ENCODE measurements at places on chromosomes 6 and 20. TPM values are rescaled to one million over a fixed set of nuclear protein-coding genes. Genes with fewer than 3 reads are reported as not detected.

Gene CABLES2
- total RNA-seq, result 1.0 TPM

Gene FOXA2
- total RNA-seq, result 10.9 TPM

Gene VARS2
- total RNA-seq, result 25.3 TPM

Gene LRRN4
- 0.07 TPM for total RNA-seq

Gene XKR7
- not detected for total RNA-seq

Gene PLN
- total RNA-seq, result not detected

Gene VPS52
- 28.8 TPM for total RNA-seq

Gene NRSN1
- not detected for total RNA-seq

Gene MUCL3
- not detected for total RNA-seq

Gene GGT7
- 1.4 TPM for total RNA-seq

Gene TEAD3
- 6.5 TPM for total RNA-seq

Gene B3GALT4
- total RNA-seq, result 2.7 TPM

Gene PDE10A
- total RNA-seq, result under 0.01 TPM

Gene CCN6
- total RNA-seq, result not detected

Gene PPP1R14C
- total RNA-seq, result 63.4 TPM

Gene HLA-F
- 12.5 TPM for total RNA-seq

Gene ZNF311
- total RNA-seq, result 4.8 TPM

Gene UBD
- total RNA-seq, result not detected

Gene STK4
- total RNA-seq, result 43.4 TPM

Gene CRISP2
- total RNA-seq, result not detected

Gene LY6G6D
- total RNA-seq, result not detected

Gene VWA7
- total RNA-seq, result 1.00 TPM

Gene EYS
- total RNA-seq, result not detected

Gene PRRC2A
- total RNA-seq, result 32.1 TPM

Gene GPR6
- total RNA-seq, result not detected

Gene ZC3H12D
- 0.07 TPM for total RNA-seq

Gene FBXO9
- total RNA-seq, result 44.7 TPM

Gene TINAG
- not detected for total RNA-seq

Gene PTPRK
- total RNA-seq, result 74.5 TPM

Gene CLVS2
- total RNA-seq, result not detected

Gene POPDC3
- 10.9 TPM for total RNA-seq

Gene COL9A3
- total RNA-seq, result 0.14 TPM

Gene KHDC1L
- total RNA-seq, result not detected

Gene C4B
- 2.1 TPM for total RNA-seq

Gene PGC
- not detected for total RNA-seq

Gene ARG1
- under 0.01 TPM for total RNA-seq

Gene FAM217A
- total RNA-seq, result not detected

Gene GPSM3
- 1.0 TPM for total RNA-seq

Gene STMN3
- total RNA-seq, result under 0.01 TPM

Gene CTCFL
- not detected for total RNA-seq

Measured in nasal cavity respiratory epithelium epithelial cell of viscerocranial mucosa (primary cell).